ENCODE measurements at places on chromosomes 16 and 17.

- DNase-seq: no peak
Measured at GRCh38 chr17:34527908-34528470, 51.4 kb upstream of the TMEM132E start.

GRCh38 chr17:18247613-18248001, 10.9 kb downstream of the FLII start:
- no peak for DNase-seq

DNA sequence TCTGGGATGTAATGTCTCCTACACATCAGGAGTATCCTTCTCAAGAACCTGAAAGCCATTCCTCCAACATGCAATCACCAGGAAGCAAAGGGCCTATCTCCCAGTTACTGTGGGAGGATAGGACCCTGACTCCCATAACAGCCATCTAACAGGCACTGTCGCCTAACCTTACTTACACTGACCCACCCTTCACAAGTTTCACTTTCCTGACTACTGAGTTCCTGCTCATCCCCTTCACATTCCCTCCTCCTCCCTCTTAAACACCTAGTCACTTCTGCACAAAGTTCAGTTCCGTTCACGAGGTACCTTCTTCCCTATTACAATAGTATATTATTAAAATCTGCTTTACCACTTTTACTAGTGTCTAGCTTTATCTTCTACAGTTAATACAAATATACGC, 1.3 kb downstream of the C17orf67 start:
- no peak for DNase-seq

DNA sequence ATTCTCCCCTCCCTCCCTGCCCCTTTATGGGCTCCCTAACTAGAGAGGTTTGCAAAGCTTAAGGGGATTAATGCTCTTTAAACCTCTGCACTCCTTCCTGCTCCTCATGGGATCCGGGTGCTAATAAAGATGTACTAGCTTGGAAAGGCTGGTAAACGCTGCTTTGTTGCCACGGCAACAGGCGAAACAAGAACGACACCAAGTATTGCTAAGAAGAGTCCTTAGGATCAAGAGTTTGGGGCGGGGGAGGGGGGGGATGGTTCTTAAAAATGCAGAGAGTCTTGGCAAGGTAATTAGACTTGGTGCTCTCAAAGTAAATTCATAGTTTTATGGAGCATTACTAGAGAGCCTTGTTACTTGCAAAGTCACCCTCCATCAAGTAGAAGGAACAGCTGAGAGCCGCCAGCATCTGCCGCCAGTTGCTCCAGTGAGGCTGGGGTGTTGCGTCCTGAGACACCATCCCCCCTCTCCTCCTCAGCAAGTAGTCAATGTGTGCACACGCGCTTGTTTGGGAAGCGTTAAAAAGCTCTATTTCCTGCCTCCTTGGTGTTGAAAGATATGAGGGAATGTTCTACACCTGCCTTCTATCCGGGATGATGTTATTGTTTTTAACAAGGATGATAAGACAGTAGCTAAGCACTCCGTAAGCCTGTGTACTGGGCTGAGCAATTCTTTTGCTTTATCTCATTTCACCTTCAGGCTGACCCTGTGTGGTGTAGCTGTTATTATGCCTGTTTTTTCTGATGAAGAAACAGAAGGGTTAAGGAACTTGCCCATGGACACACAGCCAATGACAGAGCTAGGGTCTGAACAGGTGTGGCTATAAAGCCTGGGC, 190.9 kb downstream of the CCDC182 start:
- DNase-seq: no peak

GRCh38 chr17:79420318-79421243, 190.3 kb downstream of the RBFOX3 start:
- DNase-seq: peak; percentile 26

- no peak for DNase-seq
Measured at GRCh38 chr17:8693328-8693727, 51.3 kb downstream of the CCDC42 start.
